ENCODE measurements at places on chromosomes 12 and 14.

DNA sequence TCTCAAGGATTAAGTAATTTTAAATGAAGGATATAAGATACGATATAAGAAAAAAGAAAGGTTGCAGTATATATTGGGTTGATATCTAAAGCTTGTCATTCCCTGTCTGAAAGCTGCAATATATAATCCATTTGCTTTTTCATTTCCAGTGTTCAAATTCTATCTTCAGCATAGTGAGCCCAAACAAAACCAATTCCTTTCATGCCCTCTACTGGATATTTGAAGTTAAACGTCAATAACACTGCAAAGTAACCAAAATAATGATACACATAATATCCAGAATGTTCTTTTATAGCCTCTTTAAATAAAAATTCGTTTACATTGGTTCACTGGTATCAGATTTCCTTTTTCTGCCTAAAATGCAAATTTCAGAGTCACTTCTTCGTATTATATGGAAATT, 64.5 kb upstream of the DAAM1 start:
- no peak for DNase-seq

DNA sequence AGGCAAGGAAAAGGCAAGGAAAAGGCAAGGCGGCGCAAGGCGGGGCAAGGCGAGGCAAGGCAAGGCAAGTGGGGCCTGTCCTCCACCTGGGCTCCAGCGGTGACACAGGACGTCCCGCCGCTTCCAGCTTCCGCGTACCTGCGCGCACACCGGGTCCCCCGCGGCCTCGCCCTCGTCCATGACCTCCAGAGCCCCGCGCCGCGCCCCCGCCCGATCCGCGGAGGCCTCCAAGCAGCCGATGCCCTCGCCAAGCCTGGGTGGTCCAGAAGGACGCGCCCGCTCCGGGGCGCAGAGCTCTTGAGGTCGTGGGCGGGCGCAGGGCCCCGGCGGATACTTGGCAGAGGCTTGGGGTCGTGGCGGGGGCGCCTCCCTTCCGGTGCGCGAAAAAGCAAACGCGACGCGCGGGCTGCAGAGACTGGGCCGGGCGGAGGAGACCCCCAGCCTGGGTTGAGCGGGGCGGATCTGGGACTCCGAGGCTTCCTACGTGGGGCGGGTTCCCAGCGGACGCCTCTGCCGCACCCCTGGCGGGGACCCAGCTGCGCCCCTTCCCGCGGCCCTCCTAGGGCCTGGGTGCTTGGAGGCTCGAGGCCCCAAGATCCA, 60.8 kb upstream of the EIF5 start:
- no peak for DNase-seq

DNA sequence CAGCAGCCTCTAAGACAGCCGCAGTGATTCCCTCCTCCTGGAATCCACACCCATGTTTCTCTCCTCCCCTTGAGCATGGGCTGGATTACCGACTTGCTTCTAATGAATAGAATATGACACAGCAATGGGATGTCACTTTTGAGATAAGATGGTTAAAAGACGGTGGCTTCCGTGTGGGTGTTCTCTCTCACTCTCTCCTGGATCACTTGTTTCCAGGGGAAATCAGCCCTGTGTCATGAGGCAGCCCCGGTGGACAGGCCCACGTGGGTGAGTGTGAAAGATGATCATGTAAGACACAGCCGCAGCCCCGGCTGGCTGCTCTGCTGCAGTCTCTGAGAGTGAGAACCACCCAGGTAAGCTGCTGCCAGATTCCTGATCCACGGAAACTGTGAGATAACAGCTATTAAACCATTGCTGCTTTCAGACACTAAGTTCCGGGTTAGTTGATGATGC, 10.7 kb downstream of the MOAP1 start:
- no peak for DNase-seq

- no peak for DNase-seq
These were observed 311.8 kb downstream of the RPAP3 start for GRCh38 chr12:47394070-47394469.

DNA sequence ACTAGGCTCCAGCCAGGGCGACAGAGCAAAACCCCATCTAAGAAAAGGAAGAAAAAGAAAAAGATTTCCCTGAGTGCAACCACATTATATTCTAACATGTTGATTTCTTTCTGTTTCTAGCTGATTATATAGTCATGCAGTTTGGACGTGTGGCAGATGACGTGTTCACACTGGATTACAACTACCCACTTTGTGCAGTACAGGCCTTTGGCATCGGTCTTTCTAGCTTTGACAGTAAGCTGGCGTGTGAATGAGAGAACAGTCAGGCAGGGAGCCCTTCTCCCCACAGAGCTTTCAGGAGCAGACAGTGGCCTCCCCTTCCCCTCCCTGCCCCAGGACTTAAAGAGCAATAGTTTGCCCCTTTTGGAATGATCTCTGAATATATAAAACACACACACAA, 20.0 kb upstream of the TEAD4 start:
- no peak for DNase-seq

- DNase-seq: no peak
These were observed 37.3 kb downstream of the MGST1 start for GRCh38 chr12:16384732-16385131.

- DNase-seq: no peak
These were observed 5.0 kb downstream of the MYO1A start for GRCh38 chr12:57044889-57045288.

DNA sequence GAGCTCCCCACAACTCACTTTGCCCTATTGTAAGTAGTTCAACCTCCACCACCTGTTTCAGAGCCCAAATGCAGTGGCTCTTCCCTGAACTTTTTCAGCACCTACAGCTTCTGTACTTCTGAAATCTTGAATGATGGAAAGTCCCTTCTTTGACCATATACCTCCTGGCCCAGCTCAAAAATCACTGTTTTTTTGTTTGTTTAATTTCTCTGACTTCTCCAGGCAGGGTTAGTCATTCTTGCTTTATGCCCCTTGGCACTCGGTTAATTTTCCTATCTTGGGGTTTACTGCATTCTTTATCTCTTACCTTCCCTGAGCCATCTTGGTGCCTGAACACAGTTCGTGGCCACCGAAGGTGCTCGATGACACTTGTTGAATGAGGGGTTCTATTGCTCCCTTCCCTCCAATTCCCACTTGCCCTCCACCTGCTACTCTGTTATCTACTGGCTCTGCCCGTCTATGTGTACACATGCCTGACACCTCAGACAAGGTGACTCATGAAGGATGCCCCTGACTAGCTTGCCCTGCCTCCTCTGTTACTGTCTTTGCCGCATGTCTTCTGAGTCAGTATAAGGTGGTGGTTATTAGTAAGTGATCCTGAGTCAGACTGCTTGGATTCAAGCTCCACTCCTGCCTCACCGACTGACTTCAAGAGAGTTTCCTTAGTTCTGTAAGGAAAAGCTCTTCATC, 4.4 kb downstream of the AMHR2 start:
- DNase-seq: no peak

DNA sequence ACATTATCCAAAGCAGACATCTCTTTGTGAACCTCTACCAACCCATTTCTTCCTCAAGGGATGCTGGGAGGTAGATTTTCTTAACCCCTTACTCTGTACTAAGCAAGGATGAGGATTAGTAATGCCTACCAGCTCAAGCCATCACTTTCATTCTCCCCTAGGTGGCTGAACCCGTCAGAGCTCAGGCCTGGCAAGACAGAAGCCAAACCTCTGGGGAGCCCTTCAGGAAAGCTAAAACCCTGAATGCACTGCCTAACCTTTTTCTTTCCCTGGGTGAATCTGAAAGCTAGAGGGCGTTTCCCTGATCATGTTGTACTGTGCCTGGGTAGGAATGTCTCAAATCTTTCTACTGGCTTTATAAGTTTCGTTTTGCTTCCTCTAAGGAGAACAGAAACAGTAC, 617.3 kb downstream of the RPL10L start:
- DNase-seq: no peak

GRCh38 chr12:68495336-68496070, 115.2 kb upstream of the RAP1B start:
- no peak for DNase-seq

GRCh38 chr14:92494512-92494911, 19.1 kb upstream of the RIN3 start:
- DNase-seq: no peak

DNA sequence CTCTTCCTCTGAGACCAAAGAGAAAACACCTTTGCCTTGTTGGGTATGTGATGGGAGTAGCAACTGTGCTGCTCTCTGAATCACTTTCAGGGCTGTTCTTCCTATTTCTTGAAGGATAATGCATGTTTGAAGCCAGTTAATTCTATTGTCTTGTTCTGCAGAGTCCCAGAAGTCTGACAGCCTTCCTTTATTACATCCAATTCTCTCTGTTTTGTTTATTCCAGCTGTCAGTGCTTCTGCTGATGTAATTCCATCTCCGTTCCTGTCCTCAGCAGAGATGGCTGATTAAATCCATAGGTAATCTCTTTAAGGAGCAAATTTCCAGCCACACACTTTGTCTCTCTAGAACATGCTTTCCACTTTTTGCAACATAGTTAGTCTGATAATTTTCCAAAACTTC, 59.7 kb downstream of the MGAT4C start:
- no peak for DNase-seq

DNA sequence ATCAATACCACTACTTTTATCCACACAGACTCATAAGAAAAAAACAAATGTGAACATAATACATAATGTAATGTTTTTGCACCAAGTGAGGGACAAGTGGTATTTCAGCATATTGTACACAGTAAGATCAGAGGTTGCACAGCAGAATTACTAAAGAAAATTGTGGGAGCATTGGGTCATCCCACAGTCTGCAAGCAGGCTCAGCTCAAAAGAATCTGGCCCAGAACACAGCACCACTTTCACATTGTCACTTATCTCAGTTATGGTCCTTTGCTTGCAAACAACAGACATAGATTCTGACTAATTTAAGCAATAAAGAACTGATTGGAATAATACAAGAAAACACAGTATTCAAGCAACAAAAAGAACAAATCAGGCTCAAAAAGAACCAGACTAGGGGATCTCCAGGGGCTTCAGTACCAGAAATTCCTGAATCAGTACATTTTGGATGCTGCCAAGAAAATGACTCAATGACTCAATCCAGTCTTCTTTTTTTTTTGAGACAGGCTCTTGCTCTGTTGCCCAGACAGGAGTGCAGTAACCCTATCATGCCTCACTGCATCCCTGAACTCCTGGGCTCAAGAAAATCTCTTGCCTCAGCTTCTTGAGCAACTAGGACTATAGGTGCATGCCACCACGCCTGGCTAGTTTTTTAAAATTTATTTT, 42.9 kb upstream of the EEA1 start:
- DNase-seq: no peak

- no peak for DNase-seq
These were observed 2.8 kb upstream of the AQP2 start for GRCh38 chr12:49947593-49948226.

GRCh38 chr12:95504140-95504539, 30.2 kb downstream of the METAP2 start:
- no peak for DNase-seq

- DNase-seq: peak; percentile 43
These were observed 11.8 kb upstream of the OR6S1 start for GRCh38 chr14:20652996-20653975.

DNA sequence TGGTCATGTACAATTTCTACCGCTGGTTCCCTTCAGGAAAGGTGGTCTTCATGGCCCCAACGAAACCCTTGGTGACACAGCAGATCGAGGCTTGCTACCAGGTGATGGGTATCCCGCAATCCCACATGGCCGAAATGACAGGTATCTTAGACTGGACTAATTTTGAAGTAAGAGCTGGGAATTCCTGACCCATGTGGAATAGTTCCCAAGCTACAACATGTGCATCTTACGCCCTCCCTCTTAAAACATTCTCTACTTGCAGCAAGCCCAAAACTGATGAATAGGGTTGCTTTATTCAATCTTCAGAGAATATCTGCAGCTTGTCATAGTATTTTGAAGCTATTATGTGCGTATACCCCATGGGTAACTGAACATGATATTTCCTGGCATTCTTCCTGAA, 669 bp downstream of the FANCM start:
- DNase-seq: no peak

DNA sequence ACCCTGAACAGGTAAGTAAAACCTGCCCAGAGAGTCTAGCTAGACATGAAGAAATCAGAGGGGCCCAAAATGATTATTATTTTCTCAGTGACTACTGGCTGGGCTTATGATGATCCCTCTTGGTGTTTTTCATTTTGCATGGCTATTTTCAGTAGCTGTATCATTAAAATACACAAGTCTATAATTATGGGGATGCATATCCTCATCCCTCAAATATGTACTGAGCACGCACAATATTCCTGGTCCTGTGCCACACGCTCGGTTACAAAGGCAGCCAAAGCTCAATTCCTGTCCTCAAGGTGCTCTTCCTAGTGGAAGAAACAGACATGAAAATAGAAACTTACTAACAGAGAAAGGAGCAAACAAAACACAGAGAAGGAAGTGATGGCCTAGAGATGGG, 180.0 kb downstream of the DAD1 start:
- no peak for DNase-seq
